Jurkat, Clone E6-1 (cell line): ENCODE measurements at places on chromosomes 16 and 17.

- DNase-seq: no peak
These were observed 311.0 kb upstream of the TNRC6C start for GRCh38 chr17:77647531-77647930.

- no peak for DNase-seq
These were observed 3.6 kb upstream of the CBX4 start for GRCh38 chr17:79842656-79843473.

DNA sequence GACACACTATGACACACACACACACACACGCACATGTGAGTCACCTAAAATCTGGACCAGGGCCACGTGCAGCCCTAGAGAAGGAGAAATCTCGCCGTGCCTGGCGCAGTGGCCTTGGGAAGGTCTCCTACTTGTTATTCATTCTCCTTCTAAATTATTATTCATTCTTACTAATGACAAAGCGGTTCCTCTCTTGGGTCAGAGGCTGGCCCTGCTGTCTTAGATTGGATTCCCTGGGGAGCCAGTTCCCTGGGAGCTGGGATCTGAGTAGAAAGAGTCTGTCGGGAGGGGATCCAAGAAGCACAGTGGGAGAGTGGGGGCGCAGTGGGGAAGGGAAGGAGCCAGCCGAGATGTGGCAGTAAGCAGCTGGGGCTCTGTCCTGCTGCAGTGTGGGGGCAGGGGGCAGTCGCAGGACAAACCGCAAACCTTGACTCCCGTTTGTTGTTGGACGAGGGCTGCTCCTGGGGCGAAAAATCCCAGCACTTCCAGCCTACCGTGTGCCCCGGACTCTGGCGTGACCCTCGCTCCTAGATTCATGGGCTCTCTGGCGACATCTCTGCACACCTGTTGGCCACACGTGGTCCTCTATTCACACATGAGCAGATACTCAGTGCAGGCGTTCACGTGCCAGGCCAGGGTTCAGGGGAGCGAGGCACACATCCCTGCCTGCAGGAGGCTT lies 18.7 kb upstream of the JPH3 start:
- no peak for DNase-seq

DNA sequence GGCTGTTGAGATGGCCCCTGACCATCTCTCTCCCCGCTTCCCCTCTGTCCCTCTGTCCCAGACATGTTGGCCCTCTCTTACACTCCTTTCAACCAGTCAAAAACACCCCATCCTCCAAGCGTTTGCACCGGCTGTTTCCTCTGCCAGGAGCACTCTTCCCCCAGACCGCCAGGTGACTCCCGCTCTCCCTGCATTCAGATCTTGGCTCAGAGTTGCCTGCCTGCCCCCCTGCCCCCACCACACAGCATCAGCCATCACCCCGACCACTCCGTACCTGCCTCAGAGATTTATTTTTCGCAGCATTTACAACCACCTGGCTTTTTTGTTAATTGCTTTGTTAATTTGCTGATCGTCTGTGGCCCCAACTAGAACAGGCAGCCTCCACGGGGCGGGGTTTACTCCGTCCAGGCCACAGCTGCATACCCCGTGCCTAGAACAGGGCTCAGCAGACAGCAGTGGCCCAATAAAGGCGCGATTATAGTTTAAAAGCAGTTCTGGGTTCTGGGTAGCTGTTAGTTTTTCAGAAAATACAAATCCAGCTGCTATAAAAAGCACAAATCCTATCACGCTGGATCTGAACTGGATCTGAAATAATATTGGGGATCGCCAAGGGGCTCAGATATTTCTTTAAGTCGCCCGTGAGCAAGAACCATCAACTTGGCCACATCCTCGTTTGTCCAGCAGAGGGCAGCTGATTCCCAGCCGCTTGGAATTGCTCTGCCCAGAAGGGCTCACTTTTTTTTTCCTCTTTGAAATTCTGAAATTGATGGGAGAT lies 173.6 kb downstream of the IRF8 start:
- DNase-seq: peak; percentile 24

- DNase-seq: no peak
These were observed 949 bp upstream of the SPAG7 start for GRCh38 chr17:4968486-4969046.

- no peak for DNase-seq
These were observed 50.4 kb downstream of the KATNIP start for GRCh38 chr16:27600381-27600780.

GRCh38 chr17:64256913-64257807 lies 5.9 kb downstream of the TEX2 start:
- DNase-seq: no peak

GRCh38 chr17:72182371-72182873 lies 61.6 kb downstream of the SOX9 start:
- no peak for DNase-seq

GRCh38 chr16:82067042-82067803 lies 32.2 kb downstream of the HSD17B2 start:
- no peak for DNase-seq

DNA sequence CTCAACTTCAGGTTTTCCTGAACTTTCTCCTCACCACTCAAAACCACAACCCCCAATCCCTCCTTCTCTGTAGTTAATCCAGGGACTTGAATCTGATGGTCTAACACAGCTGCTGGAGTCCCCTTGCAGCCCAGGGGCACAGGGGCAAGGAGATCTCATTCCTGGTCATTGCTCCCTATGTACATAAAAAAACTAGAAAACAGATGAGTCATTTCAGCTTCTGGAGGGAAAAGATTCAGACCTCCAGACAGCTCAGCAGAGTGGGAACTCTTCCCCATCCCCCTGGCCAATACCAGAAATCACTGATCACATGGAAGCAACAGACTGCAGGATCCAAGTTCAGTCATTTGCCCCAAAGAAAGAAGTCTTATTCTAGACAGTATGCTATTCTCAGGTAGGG lies 62.1 kb downstream of the DYNLRB2 start:
- DNase-seq: no peak

DNA sequence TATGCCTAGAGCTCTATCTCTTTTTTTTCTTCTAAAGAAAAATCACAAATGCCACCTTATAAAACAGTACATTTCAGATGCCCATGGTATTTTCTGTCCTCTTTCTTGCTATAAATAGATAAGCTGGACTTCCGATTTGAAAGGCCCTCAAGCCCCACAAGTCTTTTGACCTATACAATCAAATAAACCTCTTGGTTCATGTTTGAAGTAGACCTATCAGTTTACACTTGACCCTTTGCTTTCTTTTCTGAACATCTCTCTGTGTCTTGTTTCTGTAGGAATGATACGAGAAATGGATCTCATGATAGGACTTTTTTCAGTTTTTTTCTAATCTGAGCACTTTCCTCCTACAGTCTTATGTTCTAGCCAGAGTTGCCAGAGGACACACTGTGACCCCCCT lies 327.2 kb downstream of the SOX9 start:
- DNase-seq: no peak

DNA sequence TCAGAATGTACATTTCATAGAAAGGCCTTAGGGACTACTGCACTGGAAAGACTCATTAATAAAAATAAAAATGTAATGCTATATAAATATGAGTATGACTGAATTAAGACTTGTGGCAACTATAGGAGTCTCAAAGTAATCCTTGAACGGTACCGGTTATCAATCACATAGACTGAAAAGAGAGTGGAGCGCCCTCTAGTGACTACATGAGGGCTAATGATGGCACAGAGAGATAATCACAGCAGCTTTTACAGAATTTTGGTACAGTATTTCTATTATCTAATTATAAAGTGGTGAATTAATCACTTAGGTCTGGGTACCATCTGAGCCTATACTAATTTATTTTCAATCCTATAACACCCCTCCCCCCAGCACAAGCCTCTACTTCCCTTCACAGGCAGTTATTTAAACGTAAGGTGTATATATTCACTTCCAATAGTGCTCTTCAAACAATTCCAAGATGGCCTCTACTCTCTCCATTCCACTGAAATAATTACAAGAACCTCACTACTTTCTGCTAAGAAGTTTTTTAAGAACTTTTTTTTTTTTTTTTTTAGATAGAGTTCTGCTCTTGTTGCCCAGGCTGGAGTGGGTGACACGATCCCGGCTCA lies 40.7 kb upstream of the ANKFY1 start:
- DNase-seq: peak; percentile 29

- DNase-seq: no peak
These were observed 5.2 kb downstream of the EPN2 start for GRCh38 chr17:19242323-19242722.

DNA sequence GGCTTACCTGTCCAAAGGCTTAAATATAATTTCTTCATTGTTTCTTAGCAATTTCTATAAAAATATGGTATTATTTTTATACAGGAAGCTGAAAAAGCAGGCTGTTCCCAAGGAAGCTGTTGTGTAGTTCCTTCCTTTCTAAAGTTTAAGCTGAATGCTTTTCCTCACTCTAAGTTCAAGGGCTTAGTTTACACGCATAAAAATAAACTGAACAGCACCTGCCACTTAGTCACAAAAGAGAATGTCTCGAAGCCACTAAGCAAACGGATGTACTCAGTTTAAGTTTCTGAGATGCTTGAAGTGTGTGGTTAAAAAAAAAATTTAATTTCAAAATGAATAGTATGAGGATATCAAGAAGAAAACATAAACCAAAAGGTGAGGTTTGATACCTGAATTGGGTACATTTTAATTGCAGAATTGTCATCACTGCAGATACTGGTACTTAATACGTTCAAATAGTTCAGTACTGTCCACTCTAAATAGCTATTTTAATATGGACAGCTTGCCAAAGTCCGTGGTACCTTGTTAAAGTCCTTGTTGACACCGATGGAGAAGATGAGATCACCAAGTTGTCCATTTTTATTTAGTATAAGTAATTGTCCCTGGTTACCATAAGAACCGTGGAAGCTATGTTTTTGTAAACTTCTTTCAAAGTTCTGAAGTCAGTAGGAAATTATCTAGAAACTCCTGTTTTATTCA lies 38.1 kb downstream of the MRTFB start:
- DNase-seq: peak; percentile 10

DNA sequence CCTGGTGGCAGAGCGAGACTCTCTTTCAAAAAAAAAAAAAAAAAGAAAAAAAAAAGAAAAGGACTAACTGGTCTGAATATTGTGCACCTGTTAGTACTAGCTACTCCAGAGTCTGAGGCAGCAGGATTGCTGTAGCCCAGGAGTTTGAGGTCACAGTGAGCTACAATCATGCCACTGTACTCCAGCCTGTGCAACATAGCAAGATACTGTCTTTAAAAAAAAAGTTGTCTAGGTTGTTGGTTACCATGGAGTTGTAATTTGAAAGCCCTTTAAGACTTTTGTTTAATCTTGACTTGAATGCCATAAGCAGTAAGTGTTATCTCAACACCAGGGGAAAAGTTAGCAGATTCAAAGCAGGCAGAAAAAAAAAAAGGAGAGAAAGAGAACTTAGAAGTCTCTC lies 10.9 kb upstream of the C16orf54 start:
- peak; percentile 30 for DNase-seq

DNA sequence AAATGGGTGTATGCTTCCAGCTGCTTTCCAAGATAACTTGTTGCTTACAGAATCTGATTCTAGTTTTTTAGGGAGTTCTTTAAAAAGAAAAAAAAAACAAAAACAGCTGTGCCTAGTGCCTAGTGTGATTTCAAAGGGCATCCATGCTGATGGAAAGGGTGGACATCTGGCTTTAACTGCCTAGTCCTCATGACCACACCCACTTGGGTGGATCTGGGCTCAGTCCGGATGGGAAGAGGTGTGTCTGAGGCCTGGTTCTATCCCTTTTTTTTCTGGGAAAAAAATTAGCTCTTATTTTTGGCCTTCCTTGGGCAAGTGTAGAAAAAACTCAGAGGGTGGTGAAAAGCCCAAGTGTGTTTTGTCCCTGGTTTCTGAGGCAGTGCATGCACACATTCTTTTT lies 132.3 kb upstream of the CDH11 start:
- DNase-seq: no peak

GRCh38 chr17:70901870-70902269 lies 732.5 kb downstream of the KCNJ2 start:
- peak; percentile 2 for DNase-seq

DNA sequence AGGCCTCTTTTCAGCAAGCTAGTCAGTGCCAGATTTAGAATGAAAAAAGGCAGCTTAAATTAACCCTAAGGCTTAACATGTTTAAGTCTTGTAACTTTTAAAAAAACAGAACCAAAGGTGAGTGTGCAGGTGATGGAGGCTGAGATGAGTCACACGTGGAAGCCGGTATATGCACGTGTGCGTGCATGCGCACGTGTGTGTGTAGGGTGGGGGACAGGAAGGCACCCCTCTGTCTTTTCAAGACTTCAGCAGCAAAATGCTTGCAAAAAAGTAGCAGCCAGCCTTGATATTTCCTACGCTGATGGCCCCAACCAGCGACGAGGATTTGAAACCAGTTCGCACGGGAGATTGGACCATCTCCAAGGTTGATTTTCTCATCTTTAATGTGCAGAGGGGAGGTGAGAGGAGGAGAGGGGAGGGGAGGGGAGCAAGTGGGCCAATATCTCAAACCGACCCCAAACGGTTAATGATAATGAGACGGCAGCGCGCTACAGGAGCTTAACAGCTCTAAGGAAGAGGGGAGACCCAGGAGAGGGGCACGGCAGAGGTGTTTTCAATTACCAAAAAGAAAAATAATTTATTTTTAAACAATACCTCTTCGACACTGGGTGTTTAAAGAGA lies 154.7 kb downstream of the ZNF423 start:
- no peak for DNase-seq

- DNase-seq: no peak
These were observed 143.3 kb downstream of the PITPNC1 start for GRCh38 chr17:67520252-67520906.

- no peak for DNase-seq
These were observed 23.3 kb upstream of the STH start for GRCh38 chr17:45975640-45976295.

GRCh38 chr16:12455287-12455798 lies 348.3 kb downstream of the CPPED1 start:
- DNase-seq: no peak

- no peak for DNase-seq
These were observed 1.8 kb downstream of the SOCS1 start for GRCh38 chr16:11253995-11254912.

GRCh38 chr17:2634361-2634960 lies 41.0 kb downstream of the PAFAH1B1 start:
- DNase-seq: no peak

- DNase-seq: no peak
These were observed 9.0 kb downstream of the DECR2 start for GRCh38 chr16:410516-411178.

DNA sequence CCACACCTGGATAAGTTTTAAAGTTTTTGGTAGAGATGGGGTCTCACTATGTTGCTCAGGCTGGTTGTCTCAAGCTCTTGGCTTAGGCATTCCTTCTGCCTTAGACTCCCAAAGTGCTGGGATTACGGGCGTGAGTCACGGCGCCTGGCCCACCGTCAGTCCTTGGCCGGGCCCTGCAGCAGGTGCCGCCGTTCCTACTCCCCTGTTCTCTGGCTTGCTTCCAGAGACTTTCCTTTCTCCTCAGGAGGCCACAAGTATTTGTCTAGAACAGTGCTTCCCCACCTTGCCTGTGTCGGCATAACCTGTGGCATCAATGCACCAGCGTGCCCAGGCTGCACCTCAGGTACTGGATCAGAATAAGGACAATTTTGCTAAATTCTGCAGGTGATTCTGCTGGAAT lies 3.0 kb upstream of the MGAT5B start:
- DNase-seq: no peak
